ENCODE measurements at places on chromosomes 6 and 20.

DNA sequence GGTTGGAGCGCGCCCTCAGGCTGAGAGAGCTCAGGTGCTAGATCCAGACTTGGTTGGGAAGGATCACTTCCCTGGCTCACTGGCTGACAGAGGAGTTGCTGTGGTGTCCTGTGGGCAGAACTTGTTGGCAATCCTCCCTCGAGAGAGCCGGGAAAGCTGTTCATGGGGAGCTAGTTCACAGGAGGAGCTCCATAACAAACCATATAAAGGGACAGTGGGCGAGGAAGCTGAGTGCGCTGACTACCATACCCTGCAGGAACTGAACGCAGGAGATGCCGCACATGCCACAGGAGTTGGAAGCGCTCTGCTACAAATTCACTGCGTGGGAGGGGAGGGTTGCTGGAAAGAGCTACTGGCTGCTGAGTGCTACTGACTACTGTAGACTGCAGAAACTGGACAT, 243.2 kb downstream of the OGFRL1 start:
- no peak for DNase-seq

DNA sequence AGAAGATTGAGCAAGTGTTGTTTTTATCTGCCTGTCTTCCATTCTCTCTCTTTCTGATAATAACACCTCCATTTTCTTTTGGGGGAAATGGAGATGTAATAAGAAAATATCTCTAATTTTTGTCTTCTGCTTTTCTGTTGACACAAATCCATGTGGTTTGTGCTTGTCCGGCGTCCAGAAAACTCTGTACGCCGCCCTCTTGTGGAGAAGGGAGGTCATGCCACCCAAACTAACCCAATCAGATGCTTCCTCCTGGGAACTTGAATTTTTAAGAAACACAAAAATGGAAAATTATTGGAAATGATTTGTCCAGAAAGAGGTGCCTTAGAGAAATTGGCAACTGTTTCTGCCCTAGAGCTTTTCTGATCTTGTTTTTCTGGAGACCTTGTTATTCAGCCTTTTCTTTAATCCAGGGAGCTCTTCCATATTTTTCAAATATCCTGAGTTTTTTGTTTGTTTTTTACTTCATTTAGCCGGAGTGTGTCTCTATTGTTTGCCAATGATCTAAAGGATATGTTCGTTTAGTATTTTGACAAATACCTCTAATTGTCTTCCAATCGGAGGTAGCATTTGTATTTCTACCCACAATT, 17.8 kb upstream of the FNDC1 start:
- DNase-seq: peak; percentile 34

GRCh38 chr20:40218316-40218969, 470.6 kb downstream of the MAFB start:
- no peak for DNase-seq

DNA sequence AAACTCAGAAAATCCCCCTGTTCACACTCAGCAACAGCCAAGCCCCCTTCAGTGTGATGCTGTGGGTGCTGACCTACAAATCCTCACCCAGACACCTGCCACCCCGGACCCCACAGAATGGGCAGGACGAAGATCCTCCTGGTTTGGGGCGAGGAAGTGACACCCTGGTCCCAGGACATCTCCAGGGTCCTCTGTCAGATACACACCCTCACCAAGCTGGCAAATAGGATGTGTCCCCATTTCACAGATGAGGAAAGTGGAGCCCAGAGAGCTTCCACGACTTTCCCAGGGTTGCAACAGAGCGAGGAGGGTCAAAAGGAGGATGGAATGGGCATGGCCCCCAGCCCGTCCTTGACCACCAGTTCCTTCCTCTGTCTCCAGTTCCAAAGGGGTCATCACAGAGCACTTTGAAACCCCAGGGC, 92.0 kb upstream of the AFDN start:
- DNase-seq: no peak

DNA sequence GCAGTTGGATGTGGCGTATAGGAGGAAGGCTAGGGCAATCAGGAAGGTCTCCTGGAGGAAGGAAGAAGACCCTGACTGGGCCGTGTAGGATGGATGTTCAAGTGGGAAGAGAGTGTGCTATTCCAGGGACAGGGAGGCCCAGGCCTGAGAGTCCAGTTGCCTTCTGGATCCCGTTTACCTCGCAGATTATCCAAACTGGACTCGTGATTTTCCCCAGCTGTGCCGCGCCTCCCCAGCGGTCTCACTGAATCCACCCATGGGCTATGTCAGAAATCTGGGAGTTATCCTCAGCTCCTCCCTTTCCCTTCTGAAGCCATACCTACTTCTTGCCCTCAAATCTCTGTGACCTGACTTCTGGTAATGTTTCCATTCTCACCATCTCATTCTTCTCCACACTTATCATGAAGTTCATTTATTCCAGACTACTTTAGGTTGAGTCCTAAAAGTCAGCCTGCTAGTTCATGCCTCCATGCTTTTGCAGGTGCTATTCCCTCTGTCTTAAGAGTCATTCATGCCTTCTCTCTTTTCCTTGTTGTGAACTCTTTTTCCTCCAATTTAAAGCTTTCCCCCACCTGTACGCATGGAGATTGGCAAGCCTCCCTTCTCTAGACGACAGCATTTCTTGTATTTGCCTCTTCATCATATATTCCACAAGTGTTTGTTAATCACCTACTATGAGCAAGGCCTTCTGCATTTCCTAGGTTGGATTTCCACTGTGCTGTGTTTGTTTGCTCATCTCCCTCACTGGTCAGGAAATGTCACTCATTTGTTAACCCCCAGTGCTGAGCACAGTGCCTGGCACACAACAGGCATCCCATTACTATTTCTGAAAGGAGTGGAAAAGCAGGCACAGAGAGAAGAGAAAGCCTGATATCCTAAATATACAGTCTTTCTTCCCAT, 2.7 kb downstream of the SDCBP2 start:
- no peak for DNase-seq

Data from stimulated activated CD4-positive, alpha-beta T cell treated with anti-CD3 and anti-CD28 coated beads, Interleukin-12 subunit alpha, Interleukin-12 subunit beta, amount 100 ng/mL, for 4 hours (primary cell).